B cell (primary cell): ENCODE measurements at places on chromosomes 3 and 15. TPM values are rescaled to one million over a fixed set of nuclear protein-coding genes. Genes with fewer than 3 reads are reported as not detected.

GRCh38 chr15:100393008-100393407 lies 51.2 kb upstream of the ADAMTS17 start:
- DNase-seq = no peak
- no peak overlapping the region for H3K4me3 ChIP-seq
- no peaks in the 10 kb centered on the region for H3K27me3 ChIP-seq

DNA sequence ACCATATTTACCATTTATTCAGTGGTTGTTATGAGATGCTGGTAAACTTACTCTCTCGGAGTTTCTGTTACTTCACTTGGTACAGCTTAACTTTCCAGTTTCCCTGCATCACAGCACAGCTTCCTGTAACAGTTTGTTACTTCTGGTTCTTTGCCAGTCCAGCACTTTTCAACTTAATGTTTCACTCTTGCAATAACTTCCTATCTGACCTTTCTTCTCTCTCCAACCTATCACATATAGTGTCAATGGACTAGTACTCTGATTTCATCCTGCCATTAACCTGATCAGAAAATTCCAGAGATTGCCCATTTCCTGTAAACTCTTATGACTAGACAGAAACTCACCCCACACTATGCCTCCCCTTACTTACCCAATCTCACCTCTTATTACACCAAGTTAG lies 3.9 kb upstream of the ATP11B start:
- peaks cover 22% of the 10 kb centered on the region for H3K4me1 ChIP-seq
- peak overlapping the region; percentile 26 for H3K27ac ChIP-seq
- no peaks in the 10 kb centered on the region for H3K27me3 ChIP-seq
- H3K4me3 ChIP-seq = no peak overlapping the region
- no peaks in the 10 kb centered on the region for H3K36me3 ChIP-seq

DNA sequence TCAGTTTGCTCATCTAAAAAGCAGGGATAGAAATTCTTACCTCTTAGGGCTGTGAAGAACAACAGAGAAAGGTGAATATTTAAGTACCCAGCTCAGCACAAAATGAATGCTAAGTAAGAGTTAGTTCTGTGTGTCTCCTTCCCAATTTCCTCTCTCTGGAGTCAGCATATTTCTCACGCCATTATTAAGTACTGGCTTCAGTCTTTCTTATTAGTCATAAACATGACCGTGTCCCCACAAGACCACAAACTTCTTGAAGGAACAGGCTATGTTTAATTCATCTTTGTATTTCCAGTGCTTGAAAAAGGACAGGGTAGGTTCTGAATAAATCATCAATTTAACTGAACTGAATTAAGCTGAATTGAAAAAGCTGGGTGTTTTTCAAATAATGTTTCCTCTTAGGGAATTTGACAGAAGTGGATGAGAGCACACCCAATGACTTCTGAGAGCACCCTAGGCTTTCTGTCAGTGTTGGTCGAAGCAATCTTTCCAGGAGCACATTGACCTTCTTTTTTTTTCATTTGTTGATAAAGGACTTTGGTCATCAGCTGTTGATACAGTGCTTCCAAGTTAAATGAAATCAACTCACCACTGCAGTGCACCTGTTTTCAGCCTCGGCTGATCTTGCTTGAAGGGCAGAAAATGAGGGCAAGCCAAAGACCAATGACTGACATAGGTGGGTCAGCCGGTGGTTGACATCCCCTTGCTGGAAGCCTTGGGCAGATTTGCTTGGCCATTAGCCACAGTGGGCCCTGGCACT lies 324.6 kb downstream of the MFSD1 start:
- H3K36me3 ChIP-seq = no peaks in the 10 kb centered on the region
- H3K4me1 ChIP-seq = no peaks in the 10 kb centered on the region
- no peak overlapping the region for H3K4me3 ChIP-seq
- no peak overlapping the region for H3K27ac ChIP-seq

DNA sequence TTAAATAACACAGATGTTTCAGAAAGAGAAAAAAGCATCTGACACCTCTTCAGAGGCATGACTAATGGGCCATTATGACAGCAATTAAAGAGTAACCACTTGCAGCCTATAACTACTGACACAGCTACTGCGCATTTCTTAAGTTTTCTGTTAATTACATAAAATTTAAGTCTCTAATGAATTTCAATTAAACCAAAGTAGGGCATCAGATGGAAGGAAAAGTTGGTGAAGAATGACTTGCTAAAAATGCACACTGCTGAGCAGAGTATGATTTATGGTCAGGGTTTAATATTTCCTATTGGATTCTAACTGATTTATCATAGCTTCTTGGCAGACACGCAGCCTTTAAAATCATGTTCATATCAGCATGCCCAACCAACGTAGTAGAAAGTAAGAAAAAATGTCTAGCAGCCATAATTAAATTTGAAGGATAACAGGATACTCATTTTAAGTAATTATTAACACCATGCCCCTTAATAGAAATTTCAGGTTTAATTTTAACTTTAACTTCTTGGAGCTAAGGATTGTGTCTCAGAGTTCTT lies 140.0 kb downstream of the CBLB start:
- peaks cover 8% of the 10 kb centered on the region for H3K36me3 ChIP-seq
- no peak overlapping the region for H3K4me3 ChIP-seq
- no peak overlapping the region for H3K27ac ChIP-seq
- DNase-seq = no peak

DNA sequence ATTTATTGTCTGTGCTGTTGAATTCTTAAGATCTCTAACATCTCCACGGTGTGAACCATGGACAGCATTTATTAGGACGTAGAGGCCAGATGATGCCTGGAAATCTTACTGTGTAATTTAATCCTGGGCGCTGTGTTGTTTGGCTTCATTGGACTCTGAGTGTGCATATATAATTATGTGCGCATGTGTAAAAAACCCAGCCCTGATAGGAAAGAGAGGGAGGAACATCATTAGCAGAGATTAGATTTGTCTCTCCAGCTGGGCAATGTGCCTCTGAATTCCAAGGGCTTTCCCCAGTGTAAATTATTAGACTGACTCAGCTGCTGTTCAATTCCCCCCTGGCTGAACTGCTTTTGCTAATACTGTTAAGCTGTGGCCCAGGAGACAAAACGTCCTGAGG lies 39.6 kb downstream of the MAP3K13 start:
- peaks cover 3% of the 10 kb centered on the region for H3K27me3 ChIP-seq
- no peak overlapping the region for H3K4me3 ChIP-seq
- no peak overlapping the region for H3K27ac ChIP-seq
- no peak for DNase-seq

- no peaks in the 10 kb centered on the region for H3K4me1 ChIP-seq
- no peak for DNase-seq
- H3K27ac ChIP-seq = no peak overlapping the region
- H3K4me3 ChIP-seq = no peak overlapping the region
Measured at GRCh38 chr3:7062714-7063113, 201.8 kb downstream of the GRM7 start.

DNA sequence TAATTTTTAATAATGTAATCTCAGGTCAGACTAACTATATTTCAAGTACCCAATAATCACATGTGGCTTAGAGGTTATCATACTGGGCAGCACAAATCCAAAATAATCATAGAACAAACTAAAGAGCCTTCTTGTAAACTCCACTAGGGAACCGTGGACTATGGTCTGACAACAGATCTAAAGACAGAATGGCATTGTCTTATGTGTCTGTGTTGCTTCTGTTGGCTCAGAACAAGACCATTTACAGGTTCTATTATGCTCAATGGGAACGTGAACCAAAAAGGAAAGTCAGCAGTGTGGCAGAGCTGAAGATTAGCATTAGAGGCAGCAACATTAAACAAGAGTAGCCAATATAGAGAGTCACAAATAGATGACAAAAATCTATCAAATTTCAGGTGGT lies 74.9 kb downstream of the ETFA start:
- H3K27ac ChIP-seq = no peak overlapping the region
- no peak overlapping the region for H3K4me3 ChIP-seq
- H3K27me3 ChIP-seq = no peaks in the 10 kb centered on the region
- H3K4me1 ChIP-seq = no peaks in the 10 kb centered on the region
- DNase-seq = no peak
- no peaks in the 10 kb centered on the region for H3K36me3 ChIP-seq

GRCh38 chr3:86653661-86654205 lies 337.2 kb downstream of the VGLL3 start:
- H3K4me1 ChIP-seq = no peaks in the 10 kb centered on the region
- H3K36me3 ChIP-seq = no peaks in the 10 kb centered on the region
- DNase-seq = no peak
- no peak overlapping the region for H3K27ac ChIP-seq

DNA sequence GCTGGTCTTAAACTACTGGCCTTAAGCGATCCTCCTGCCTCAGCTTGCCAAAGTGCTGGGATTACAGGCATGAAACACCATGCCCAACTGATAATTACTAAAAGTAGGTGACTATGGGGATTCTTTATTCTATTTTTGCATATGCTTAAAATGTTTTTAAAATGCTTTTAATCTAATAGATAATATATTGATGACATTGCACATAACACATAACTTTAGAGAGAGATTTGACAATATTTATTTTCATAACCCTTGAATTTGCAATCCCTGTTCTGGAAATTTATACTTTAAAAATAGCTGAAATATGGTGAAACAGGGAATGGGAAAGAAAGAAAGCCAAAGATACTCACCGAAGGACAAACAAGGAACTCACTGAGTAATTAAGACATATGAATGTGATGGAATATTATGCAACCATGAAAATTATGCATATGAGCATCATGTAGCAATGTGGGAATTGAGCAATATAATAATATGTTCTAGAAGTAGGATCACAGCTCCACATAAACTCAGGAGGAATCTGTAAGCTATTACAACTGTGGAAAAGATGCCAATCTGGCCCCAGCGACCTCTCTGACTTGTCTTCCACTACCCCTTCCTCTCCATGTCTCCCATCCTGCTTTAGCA lies 2.0 kb downstream of the LRRC31 start:
- no peaks in the 10 kb centered on the region for H3K27me3 ChIP-seq
- DNase-seq = no peak

DNA sequence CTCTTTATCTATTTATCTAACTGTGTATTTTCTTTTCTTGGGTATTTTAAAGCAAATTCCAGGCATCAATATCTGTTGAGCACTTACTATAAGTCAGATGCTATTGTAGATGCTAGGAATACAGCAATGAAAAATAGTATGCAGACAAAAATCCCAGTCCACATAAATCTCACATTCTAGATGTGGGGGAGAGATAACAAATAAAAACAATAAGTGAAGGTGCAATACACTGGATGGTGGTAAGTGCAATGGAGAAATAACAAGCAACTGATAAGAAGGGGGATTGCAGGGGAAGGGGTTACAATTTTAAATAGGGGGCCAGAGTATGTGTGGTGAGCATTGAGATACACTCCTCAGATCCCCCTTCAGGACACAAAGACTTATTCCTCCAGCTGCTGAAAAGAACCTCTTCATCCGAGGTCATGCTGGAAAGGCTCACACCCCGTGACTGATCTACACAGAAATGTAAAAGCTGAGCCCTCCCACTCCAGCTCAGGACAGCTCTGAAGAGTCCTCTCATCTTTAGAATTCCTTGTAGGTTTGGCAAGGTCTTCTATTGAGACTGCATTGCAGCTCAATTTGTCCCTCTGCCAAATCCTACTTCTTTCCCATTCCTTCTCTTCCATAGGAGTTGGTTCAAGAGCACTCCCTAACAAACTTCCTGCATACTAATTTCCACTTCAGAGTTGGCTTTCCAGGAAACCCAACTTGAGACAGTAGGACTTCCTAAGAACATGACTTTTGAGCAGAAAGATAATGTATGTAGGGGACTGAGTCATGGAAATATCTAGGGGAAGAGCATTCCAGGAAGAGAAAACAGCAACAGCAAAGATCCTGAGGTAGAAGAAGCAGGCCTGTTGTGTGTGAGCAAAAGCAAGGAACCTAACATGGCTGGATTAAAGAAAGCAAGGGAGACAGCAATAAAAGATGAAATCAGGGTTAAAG lies 8.1 kb upstream of the SCG3 start:
- no peaks in the 10 kb centered on the region for H3K27me3 ChIP-seq
- no peaks in the 10 kb centered on the region for H3K4me1 ChIP-seq
- H3K4me3 ChIP-seq = no peak overlapping the region
- DNase-seq = no peak

GRCh38 chr3:104763007-104763406 lies 603.7 kb upstream of the ALCAM start:
- H3K27ac ChIP-seq = no peak overlapping the region
- H3K4me1 ChIP-seq = no peaks in the 10 kb centered on the region
- H3K36me3 ChIP-seq = no peaks in the 10 kb centered on the region
- H3K27me3 ChIP-seq = no peaks in the 10 kb centered on the region
- H3K4me3 ChIP-seq = no peak overlapping the region

DNA sequence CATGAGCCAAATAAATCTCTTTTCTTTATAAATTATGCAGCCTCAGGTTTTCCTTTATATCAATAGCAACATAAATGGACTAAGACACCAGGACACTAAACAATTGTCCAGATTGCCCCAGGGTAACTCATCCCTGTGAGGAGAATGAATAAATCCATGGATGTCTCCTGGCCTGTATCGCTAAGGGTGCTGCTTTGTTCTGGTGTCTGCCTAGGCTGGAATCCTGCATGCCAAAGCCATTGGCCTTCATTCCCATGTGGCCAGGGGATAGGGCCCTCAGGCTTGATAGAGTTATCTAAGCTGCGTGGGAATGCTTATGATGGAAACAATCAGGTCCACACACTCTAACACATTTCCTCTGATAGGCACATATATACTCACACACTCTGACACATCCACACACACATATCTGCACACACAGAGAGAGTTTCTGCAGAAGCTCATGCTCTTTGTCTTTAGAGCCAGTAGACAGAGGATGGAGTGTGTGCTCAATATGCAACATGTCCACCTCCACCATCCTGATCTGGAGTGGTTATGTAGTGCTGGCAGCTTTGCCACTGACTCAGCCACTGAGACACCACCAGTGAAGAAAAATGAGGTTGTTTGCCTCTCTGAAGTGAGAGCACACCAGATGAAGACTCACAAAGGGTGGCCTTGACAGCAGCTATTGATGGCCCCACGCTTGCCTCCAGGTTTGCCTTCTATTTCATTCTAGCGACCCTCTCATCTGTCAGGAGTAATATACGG lies 24.0 kb upstream of the DGKG start:
- H3K27me3 ChIP-seq = no peaks in the 10 kb centered on the region
- DNase-seq = no peak
- peaks cover 9% of the 10 kb centered on the region for H3K4me1 ChIP-seq
- H3K36me3 ChIP-seq = no peaks in the 10 kb centered on the region

GRCh38 chr3:128435058-128435457 lies 31.6 kb downstream of the DNAJB8 start:
- DNase-seq = no peak
- peaks cover 26% of the 10 kb centered on the region for H3K27me3 ChIP-seq
- H3K4me1 ChIP-seq = no peaks in the 10 kb centered on the region
- no peaks in the 10 kb centered on the region for H3K36me3 ChIP-seq
- H3K27ac ChIP-seq = no peak overlapping the region
- no peak overlapping the region for H3K4me3 ChIP-seq

GRCh38 chr3:69108811-69109210 lies 13.6 kb downstream of the LMOD3 start:
- no peak for DNase-seq
- H3K4me1 ChIP-seq = no peaks in the 10 kb centered on the region
- no peak overlapping the region for H3K4me3 ChIP-seq
- no peak overlapping the region for H3K27ac ChIP-seq

- no peak overlapping the region for H3K4me3 ChIP-seq
- H3K27me3 ChIP-seq = no peaks in the 10 kb centered on the region
- no peak overlapping the region for H3K27ac ChIP-seq
- DNase-seq = no peak
Measured at GRCh38 chr3:69941439-69942176, 57.9 kb upstream of the SAMMSON start.

The PROS1 gene
- total RNA-seq = not detected in 2 replicates

The HGD gene
- 0.91 and 1.4 TPM in 2 replicates for total RNA-seq

The HPS3 gene
- 48.1 and 53.0 TPM in 2 replicates for total RNA-seq

The LMAN1L gene
- 1.1 and 1.2 TPM in 2 replicates for total RNA-seq

The PLIN1 gene
- 0.53 and 1.2 TPM in 2 replicates for total RNA-seq

The DAZL gene
- total RNA-seq = 0.27 TPM in 1 of 2 replicates, not detected in the other

The ATP13A5 gene
- 0.12 TPM in 1 of 2 replicates, not detected in the other for total RNA-seq
